Ureter (tissue), 1 donor: ENCODE measurements at places on chromosomes 3 and 15.

DNA sequence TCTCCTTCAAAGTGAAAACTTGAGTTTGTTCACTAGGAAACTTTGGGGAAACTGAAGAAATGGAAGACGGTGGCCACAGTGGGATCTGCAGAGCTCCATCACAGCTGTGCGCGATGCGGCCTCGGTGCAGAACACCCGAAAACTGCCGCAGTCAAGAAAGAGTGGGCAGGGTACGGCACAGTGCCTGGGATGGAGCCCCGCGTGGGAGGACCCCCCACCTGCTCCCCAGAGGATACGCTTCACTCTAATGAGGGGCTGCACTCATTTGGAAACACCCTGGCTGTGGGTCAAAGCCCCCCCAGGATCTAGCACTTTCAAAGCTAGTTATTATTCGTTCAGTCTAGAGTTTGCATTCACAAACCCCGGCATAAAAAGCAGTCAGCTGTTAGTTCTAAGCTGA lies 9.5 kb downstream of the ADAMTS17 start:
- no peak for DNase-seq

- no peak for DNase-seq
These were observed 255.4 kb downstream of the ARPP21 start for GRCh38 chr3:35894735-35895134.

DNA sequence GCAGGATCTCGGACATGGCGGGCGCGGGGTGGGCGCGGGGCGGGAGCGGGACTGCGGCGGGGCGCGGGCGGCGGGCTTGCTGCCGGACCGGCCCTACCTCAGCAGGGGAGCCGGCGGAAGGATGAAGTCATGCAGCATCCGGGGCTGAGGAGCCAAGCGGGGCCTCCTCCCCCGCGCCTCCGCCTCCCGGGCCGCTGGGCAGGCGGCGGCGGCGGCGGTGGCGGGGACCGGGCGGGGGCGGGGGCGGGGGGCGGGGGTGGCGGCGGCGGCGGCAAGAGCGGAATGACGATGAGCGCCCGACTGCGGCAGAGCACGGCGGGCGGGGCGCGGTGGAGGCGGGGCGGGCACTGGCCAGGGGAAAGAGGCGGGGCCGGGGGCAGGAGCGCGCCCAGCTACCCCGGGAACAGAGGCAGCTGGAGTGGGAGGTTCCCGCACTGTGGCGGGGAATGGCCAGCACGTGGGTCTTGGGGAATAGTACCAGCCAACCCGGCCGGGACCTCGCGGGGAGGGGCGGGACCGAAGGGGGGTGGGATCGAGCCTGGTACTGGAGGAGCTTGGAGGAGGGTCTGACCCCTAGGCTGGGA lies at the start of gene CAMK2N2:
CAMK2N2 (minus strand) TSS at position 284 of the 584 bp plus-strand sequence; CDS start at position 16, 268 bp downstream.
- DNase-seq: no peak

DNA sequence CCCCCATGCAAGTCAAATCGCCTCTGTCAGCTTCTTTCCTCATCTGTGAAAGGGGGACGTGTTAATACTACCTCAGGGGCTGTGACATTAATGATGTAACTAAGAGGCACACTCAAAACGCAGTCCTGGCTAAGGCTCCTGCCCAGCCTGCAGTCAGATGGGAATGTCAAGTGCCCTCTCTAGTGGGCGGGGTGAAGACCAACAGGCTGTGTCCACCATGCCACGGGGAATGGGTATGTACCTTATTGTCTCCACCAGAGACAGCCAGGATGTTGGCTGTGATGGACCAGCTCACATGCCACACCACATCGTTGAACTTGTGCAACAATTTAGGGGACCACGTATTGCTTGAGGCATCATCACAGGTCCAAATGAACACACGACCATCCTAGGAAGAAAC lies 11.0 kb upstream of the GHRL start:
- DNase-seq: no peak

DNA sequence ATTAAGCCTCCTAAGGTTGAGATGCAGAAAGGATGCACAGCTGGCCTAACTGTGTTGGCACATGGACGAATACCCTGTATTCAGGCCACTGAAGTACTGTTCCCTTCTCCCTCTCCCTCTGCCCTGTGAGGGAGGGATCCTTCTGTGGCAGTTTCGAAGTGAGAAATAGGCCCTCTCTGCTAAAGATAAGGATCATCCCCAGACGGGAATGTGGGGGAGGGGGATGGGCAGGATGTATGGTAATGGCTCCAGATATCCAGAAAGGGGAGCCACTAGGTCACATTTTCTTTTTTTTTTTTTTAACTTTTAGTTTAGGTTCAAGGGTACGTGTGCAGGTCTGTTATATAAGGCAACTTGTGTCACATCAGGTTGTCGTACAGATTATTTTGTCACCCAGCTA lies 463.1 kb downstream of the TBL1XR1 start:
- DNase-seq: no peak

DNA sequence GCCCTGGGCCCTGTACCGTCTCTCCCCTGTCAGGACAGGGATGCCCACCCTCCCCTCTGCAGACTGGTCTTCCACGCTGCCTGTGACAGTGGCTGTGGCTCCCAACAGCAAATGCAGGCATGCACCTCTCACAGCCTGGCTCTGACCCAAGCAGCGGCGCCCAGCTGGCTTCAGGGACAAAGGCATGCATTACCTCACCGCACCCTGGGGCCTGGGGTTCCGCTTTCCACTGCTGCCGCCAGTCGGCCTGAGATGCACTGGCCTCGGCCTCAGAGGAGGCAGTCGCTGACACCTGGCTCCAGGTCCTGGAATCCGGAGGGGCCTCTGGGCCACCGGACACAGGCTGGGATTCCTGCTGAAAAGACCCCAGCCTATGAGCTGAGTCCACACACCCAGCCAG lies 70.3 kb downstream of the SCN5A start:
- peak; percentile 41 for DNase-seq

DNA sequence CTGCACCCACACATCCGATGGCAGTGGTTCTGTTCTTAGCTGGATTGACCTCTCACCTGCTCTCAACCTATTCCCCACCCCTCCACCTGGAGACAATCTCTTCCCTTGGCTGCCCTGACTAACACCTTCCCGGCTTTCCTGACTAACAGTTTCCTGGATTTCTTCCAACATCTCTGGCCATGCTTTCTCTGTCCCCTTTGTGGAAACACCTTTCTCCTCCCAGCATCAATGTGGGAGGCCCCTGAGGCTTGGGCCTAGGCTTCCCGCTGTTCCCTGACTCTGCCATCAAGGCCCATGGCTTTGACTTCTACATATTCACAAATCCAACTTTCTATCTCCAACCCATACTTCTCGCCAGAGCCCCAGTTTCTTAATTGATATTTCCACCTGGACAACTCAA lies 142.8 kb upstream of the ATP2B2 start:
- DNase-seq: no peak

DNA sequence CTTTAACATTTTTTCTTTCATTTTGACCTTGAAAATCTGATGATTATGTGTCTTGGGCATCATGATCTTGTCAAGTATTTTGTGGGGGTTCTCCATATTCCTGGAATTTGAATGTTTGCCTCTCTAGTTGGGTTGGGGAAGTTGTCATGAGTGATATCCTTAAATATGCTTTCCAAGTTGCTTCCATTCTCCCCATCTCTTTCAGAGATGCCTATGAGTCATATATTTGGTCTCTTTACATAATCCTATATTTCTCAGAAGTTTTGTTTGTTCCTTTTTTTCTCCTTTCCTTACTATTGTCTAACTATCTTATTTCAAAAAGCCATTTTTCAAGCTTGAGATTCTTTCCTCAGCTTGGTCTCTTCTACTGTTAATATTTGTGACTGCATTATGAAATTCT lies 69.0 kb upstream of the CCDC80 start:
- no peak for DNase-seq

- DNase-seq: no peak
These were observed 26.9 kb upstream of the ZNF280D start for GRCh38 chr15:56760186-56760585.

- DNase-seq: no peak
These were observed 309.8 kb downstream of the OXSM start for GRCh38 chr3:26099692-26100091.

DNA sequence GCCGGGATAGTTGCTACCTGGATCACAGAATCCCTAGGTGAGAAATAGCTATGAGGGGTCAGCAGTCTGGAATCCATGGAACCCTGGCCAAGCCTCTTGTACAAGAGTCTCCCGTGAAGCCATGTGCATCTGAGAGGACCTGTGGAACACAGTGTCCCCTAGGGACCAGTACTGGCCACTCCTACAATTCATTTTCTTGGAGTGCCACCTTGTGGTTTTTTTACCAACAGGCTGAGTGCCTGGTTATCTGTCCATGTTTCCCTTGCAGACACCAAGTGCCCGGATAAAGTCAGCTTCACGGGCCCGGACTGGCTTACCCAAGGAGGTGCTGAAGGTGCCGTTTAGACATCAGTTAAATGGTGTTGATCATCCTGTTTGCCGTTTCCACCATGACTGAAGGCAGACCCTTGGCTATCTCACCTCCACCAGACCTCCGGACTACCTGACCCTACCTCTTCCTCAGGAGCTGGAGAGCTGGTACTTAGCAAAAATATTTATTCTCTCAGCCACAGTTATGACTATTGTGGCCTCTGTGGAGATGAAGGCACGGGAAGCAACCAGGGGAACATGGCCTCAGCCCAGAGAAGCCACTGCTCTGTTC lies 93.9 kb downstream of the RBPMS2 start:
- peak; percentile 53 for DNase-seq

- DNase-seq: no peak
These were observed 31.5 kb upstream of the IMPG2 start for GRCh38 chr3:101351829-101352228.

DNA sequence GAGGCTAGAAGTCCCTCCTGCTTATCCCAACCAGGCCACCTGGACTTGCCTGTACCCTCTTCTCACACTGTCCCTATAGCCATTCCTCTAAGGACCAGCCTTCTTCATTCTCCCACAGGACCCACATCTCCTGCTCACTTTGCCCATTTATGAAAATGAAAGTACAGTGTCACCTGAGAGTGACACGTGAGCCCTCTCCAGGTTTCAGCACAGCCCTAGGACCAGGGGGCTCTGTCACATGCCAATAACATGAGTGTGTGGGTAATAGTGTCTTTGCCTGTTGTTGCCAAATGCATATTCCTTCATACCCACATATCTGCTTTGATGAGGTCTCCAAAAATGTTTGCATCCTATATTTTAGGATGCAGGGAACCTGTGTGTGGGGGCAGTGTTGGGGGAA lies 42.3 kb upstream of the TNFAIP8L3 start:
- no peak for DNase-seq

DNA sequence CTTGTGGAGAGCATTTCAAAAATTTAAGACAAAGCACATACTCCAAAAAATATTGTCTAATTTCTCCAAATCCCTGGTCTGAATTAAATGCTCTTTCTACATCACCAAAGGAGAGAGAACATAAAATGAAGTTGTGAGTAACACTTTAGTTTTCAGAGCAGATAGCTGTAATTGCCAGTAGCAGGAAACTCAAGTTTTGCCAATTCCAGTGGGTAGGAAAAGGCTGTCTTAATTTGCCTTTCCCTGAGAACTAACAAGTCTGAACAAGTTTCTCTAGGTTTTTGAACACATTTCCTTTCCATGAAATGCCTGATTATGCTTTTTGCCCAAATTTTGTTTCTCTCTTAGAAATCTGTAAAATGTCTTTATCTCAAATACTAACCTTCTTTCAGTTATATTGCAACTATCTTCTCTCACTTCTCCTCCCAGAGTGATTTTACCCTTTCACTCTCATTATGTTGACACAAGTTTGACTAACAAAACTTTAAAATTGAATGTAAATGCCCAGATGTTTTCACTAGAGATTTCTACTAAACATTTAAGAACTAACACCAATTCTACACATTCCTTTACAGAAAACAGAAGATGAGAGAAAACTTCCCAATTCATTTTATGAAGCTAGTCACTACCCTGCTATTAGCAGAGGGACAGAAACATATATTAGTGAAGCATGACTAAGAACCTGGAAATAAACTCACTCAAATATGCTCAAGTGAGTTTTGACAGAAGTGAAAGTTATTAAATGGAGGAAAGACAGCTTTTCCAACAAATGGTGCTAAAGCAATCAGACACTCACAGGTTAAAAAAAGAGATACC lies 38.4 kb downstream of the RFX7 start:
- DNase-seq: no peak

DNA sequence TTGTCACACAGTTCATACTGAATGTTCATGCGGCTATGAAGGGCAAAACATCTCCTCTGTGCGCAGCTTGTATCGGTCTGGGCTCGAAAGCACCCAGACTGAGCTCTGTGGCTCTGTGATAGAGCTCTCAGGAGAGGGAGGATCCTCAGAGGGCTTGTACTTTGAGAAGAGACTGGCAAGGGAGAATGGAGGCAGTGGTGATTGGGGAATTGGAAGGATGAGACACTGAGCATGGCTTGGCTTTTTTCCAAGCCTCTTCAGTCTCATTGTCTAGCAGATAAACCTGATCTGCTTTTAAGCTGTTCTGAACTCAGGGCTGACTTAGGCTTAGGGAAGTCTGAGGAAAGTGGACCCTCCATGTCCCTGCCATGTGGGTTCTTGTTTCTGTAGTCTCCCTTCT lies 43.0 kb downstream of the RAD54L2 start:
- no peak for DNase-seq

- no peak for DNase-seq
These were observed 514.1 kb downstream of the MAGI1 start for GRCh38 chr3:65524584-65524983.

DNA sequence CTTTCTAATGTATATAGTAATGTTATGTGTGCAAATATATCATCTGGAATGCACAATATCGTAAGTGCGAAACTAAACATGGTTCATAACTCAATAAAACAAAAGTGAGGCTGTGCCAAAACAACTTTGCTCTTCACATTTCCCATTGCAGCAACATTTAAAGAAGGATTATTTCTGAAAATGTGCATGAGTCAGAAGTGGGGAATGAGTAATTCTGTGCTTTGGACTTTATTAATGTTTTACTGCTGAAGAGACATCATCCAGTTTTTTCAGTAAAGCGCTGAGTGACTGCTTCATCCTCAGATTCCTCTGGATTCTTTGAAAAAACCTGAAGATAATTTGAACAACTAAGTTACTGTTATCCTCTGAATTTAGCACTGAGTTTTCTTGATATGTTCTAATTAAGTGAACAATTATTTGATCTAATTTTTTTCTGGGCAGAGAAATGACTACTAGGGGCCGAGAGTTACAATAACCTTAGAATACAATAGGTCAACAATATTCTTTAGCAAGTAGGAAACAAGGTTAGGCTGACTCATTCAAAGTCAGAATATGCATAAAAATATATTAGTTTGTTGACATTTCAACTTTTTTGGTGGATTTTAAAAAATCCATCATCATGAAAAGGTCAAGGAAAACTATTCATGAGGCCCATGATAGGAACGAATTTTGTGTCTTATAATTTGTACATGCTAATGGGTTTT lies 20.0 kb upstream of the PLCL2 start:
- DNase-seq: no peak

DNA sequence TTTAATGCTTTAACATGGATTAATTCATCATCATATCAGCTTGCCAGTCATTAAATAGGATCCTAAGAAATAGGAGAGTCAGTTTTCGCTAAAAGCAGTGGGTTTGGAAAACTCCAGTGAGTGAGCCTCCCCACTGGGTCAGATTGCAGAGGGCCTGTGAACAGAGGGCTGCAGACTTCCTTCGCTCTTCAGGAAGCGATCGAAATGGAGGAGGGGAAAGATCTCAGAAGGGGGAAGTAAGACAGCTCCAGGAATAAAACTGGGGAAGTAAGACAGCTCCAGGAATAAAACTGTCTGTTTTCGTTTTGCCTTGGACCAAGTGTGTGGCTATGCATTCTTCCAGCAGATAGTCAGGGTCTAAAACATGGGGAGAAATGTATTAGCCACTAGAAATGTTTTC lies 124.8 kb upstream of the C15orf61 start:
- no peak for DNase-seq

- peak; percentile 45 for DNase-seq
These were observed 81.0 kb downstream of the CLDN11 start for GRCh38 chr3:170499562-170500156.

GRCh38 chr15:57769266-57769665 lies 62.8 kb downstream of the POLR2M start:
- DNase-seq: no peak
